Natural killer cell treated with Interleukin-12 subunit alpha and Interleukin-12 subunit beta and Interleukin-15 and Interleukin-18, amount 100 ng/mL, for 72 hours (primary cell): ENCODE measurements at places on chromosomes 6 and 20. TPM values are rescaled to one million over a fixed set of nuclear protein-coding genes. Genes with fewer than 3 reads are reported as not detected.

DNA sequence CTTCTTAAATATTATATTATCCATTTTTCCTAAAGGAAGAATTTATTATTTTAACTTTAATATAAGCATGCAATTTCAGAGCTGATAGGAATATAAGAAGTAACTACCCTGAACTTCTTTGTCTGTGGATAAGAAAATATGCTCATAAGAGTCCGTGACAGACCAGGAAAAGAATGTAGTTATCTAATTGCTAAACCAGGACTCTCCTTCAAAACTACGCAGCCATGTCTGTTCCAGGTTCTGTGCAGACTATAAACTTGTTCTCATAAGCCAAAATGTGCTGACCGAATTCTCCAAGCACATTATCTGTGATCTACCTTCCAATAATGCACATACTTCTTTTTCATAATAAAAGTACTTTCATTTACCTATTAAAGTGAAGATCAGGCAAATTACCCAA lies 116.5 kb downstream of the TRDN start:
- DNase-seq: no peak

GRCh38 chr6:65999288-65999791 lies 292.3 kb upstream of the EYS start:
- no peak for DNase-seq

DNA sequence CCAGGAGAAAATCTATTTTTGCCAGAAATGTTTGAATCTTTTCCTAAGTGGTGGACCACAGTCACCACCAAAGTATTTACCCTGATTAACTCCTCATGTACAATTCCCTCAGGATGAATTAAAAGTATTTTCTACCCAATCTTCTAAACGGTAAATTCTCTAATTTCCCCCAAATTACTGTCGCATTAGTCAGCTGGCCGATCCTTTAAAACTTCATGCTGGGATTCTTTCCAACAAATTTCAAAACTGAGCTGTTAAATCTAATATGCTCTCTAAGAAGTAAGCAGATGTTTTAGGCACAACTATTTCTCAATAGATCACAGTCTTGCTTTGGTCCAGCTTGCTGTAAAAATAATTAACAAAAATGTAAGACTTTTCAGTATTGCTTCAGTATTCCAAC lies 447.2 kb downstream of the FRK start:
- DNase-seq: no peak

GRCh38 chr20:49268600-49269365 lies 9.1 kb downstream of the ZNFX1 start:
- DNase-seq: no peak

The TULP4 gene
- total RNA-seq: 30.4 TPM

DNA sequence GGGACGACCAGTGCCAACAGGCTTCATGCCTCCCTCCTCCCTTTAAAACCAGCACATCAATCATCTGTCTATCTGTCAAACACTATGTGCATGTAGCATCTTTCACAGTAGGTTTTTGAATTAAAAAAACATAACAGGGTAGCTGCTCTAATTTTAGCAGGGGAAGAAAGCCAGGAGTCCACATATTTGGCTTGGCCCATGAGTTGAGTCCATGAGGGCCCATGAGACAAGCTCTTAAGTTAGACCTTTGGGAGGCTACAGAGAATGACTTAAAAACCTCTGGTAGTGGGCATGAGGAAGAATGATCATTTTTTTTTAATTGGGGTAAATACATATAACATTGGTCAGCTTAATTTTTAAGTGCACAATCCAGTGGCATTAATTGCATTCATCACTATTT lies 194.9 kb downstream of the UTRN start:
- no peak for DNase-seq

The MTRF1L gene
- 23.6 TPM for total RNA-seq

The PRELID3B gene
- 82.8 TPM for total RNA-seq

DNA sequence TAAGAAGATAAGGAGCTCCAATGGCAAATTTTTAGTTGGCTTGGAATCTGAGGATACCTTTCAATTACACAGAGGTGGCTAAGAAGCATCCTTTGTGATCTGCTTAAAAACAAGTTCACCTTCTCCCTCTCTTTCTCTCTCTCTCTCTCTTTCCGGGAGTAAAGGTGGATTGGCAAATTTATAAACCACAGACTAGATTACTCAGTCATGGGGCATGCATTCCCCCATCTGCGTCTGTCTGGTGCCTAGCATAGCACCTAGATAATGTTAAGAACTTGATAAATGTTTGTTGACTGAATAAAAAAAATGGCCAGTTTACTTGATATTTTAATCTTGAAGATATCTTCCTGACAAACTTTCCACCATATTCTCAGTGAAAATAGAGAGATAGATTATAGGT lies 312.3 kb downstream of the CDC5L start:
- DNase-seq: no peak

- DNase-seq: no peak
These were observed 104.0 kb downstream of the EYA2 start for GRCh38 chr20:46998477-46999240.

The TAAR6 gene
- not detected for total RNA-seq

The CLIC5 gene
- 0.38 TPM for total RNA-seq

DNA sequence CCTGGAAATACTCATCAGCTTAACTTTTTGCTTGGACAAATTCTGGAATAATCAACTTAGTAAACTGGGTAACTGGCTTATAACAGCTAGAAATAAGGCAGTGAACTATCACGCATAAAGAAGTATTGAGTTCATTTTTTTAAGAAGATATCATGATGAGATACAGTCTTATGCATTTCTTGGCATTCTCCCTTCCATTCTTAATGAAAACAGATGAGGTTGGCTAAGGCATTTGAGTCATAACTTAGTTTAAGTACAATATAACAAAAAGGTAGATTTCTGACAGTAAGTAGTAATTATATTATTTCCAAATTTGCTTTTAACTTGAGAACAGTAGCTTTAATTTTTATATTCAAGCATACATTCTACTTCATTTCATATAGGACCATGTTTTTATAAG lies 56.1 kb downstream of the SAMD5 start:
- no peak for DNase-seq

The SOD2 gene
- 232 TPM for total RNA-seq

DNA sequence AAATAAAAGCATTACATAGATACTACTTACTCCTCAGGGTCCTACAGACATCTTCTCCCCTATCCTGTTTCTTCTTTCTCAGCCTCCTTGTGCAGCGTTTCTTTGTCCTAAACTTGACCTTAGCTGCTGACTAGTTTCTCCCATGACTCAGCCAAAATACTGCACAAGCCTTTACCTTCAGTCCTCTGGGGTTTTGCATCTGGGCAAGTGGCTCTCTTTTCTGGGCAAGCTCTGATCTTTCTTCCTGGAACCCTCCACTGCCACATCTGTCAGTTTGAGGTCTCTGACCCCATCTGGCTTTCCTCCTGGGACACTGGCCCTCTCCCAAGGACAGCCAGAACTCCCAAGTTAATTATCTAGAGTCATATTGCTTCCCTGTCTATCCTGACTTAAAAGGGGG lies 838.4 kb downstream of the DHX35 start:
- DNase-seq: no peak

DNA sequence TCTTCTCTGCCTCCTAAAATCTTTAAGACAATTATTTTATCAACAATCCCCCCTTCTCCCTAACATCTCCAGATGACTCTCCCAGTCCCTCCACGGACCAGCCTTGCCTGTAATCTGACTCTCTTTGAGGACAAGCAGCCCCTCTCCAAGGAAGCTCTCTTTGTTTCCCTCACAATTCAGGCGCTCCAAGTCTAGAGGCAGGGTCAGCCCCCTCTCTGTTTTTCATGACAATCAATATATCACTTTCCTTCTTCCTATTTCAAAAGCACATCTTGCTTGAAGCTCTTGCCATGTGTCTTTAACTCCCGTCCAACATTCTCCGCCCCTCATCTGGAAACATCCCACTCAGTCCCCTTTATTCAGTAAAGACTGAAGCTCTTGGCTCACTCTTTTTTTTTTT lies 393.4 kb upstream of the SULF2 start:
- no peak for DNase-seq

GRCh38 chr6:15881150-15881549 lies 218.3 kb upstream of the DTNBP1 start:
- no peak for DNase-seq

GRCh38 chr6:149336609-149336928 lies 19.1 kb downstream of the TAB2 start:
- DNase-seq: no peak

GRCh38 chr6:154301839-154302752 lies 54.5 kb downstream of the IPCEF1 start:
- no peak for DNase-seq

DNA sequence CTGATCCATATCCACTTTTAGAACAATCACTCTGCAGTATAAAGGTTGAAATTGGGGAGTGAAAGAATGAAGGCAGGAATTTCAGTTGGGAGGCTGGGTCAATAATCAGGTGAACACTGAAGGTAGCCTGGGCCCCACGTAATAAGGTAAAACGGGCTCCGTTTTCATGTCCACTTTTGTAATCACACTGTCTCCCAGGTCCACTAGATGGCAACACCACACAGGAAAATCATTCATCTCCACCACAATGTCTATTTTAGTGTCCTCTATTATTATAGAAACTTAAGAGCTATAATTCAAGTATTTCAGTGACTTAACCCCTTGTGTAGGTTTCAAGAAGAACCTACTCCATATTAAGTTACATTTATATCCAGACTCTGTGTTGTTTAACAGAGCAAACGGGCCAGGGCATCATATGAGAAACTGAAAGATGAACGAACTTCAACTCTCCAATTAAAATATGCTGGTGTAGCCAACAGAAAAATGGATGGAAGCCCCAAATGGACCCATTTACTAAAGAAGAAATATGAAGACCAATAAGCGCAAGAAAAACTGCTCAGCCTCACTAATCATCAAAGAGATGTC lies 45.9 kb upstream of the MC3R start:
- DNase-seq: no peak
